RCC 7860 (cell line): ENCODE measurements at places on chromosomes 5 and 9.

- DNase-seq: peak; percentile 45
Observed at GRCh38 chr5:16935231-16936149, 598 bp downstream of the MYO10 start.

DNA sequence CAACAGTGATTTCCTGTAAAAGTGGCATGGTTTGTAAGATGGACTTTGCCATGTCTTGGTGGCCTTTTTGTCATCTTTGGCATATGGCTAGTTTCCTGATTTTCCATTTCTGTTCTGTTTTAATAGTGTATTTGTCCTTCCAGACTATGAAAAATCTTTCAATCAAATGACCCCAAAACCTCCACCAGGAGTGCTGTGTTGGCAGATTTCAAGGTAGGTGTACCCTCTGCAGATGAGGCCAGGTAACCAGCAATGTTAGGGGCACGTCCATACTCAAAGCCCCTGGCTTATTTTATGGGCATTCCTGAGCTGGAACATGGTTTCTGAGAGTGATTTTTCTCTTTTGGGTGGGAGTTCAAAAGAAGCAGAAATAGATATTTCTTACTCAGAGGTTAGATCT is 15.2 kb upstream of the MAP1B start:
- no peak for DNase-seq

GRCh38 chr5:38263983-38264382 is 5.6 kb downstream of the EGFLAM start:
- DNase-seq: no peak

DNA sequence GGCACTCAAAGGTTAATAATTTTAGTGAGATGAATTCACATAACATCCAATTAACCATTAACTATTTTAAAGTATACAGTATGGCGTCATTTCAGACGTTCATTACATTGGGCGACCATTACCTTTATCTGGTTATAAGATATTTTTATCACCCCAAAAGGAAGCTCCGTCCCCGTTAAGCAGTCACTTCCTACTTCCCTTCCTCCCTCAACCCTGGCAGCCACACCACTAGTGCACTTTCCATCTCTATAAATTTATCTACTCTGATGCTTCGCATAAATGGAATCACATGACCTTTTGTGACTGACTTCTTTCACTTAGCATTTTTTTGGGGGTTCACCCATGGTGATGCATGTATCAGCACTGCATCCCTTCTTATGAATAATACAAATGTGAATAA is 168.3 kb upstream of the PUM3 start:
- no peak for DNase-seq

DNA sequence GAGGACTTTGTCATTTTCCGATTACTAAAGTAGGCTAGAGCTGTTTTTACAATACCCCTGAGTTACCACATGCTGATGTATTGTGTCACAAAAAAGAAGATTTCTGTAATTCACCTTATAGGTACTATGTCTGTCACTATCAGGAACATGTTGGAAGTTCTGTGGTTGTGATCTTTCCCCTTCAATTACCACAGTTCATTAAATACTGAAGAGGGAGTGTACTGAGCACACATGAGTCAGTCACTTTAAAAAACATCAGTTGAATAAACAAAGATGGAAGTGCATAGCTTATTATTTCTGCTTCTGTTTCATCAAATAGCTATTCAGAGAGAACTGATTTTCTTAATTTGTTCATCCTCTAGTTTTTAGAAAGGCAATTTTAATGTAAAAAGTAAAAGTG is 31.7 kb downstream of the AP3S1 start:
- DNase-seq: no peak

- no peak for DNase-seq
Observed at GRCh38 chr9:113461285-113461684, 2.2 kb upstream of the RGS3 start.

GRCh38 chr5:95791751-95792150 is 30.8 kb downstream of the GLRX start:
- DNase-seq: no peak

DNA sequence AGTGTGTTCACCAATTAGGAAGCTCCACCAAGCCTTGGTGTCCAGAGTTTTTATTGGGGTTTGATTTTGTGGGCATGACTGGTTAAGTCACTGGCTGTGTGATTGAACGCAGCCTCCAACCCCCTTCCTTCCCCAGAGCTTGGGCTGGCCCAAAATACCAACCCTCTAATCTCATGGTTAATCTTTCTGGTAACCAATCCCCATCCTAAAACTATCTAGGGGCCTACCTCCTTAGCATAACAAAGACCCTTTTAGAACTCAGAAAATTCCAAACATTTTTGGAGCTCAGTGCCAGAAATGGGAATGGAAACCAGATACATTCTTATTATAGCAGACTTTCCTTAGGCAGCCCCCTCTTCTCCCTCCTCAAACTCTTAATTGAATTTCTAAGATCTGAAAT is 35.9 kb upstream of the HRH2 start:
- DNase-seq: no peak

- DNase-seq: no peak
Observed at GRCh38 chr5:171676286-171676944, 109.2 kb upstream of the SMIM23 start.

DNA sequence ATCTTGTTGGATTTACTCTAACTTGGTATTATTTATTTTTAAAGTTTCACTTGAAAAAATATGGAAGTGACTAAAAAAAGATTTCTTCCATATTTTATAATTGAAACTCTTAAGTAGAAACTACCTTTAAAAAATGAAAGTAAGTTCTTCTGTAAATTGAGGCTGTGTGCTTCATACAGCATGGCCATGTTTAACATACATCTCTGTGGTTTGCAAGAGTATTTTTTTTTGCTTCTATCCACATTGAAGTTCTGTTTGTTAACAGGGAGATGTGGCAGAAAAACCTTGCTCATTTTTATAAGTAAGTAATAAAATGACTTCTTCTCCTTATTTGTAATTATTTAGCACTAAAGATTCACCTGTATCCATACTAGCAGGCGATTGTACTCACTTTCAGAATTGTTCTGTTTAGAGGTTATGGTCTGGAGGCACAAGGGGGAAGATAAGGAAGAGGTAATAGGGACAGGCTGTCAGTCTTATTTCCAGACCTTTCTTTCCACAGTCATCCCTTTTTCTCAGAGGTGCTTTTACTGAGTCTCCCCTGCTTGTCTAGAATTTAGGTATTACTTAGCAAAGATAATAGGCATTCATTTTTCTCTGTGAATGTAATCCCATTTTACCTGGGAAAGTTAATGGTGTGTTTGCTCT is 16.0 kb downstream of the FYB1 start:
- DNase-seq: no peak

DNA sequence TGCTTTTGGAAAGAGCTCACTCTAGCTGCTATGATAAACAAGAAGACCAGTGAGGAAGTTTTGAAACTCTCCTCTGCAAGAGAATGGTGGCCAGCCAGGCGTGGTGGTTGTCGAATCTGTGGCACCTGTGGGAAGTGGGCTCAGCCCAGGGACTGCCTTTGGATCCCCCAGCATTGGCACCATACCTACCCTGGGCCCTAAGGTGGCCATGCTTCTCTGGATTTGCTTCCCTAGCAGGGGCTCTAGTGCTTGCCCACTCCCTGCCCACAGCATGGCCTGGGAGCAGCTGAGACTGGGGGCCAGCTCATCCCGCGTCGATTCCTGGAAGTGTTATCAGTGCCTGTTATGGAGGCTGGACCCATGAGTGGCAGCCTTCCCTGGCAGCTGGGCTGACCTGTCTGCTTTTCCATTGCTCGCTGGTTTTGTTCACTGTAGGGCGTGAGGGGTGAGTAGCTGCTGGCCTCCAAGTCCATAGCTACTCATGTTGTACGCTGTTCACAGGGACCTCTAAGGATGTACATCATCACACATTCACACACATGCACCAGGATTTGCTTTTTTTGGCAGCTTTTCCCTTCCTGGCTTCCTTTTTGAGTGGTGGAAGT is 2.3 kb downstream of the SLC22A4 start:
- no peak for DNase-seq

DNA sequence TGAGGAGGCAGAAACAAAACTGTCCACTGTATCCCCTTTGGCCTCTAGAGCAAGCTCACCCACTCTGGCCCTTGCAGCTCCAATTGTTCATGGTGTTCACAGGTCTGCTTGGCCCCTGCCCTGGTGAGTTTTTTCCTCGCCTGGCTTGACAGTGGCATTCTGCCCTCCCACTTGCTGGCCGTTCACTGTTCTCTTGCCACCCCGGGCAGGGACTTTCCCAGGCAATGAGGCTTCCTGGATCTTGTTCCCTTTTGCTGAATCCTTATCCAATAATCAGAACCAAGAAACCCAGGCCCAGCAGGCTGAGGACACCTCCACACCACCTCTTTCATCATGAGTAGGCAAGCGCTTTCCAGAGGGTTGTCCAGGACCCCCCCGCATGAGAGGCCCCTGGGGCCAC is 31.2 kb downstream of the ZNF618 start:
- peak; percentile 36 for DNase-seq

GRCh38 chr5:68418201-68418600 is 202.6 kb downstream of the PIK3R1 start:
- no peak for DNase-seq

GRCh38 chr5:116032094-116032517 is at the start of gene ARL14EPL:
TSS of gene ARL14EPL (plus strand) at chr5:116032472. CDS start at chr5:116051466, 18,994 bp downstream.
- peak; percentile 99 for DNase-seq

DNA sequence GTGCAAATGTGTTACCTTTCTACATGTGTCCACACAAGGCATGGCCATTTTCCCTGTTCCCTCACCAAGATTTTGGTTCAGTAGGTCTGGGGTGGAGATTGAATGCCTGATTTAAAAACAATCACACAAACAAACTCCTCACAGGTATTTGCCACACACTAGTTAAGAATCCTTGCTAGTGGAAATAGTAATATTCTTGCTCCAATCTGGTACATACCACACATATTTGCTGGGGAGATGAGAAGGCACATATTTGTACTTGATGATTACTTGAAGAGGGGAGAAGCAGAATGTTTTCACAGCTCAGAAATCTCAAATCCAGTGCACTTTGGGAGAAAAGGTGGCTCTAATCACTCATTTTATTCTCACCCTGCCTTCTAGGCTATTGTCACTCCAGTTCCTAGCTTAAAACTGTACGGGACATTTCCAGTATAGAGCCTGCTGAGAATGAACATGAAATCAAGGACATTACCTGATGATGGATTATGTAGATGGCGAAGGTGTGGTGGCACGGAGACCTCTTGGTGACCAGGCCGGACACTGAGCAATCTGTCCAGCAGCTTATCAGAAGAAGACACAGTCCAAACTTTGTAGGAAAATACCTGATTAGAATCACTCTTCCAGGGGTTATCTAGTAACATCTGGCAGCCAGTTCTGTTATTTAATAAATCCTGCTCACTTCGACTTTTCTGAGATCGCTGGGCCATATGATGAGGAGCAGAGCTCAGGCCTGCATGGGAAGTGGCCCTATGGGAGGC is 116.1 kb upstream of the IL6ST start:
- DNase-seq: no peak

GRCh38 chr5:54905942-54906537 is 79.4 kb downstream of the ESM1 start:
- peak; percentile 9 for DNase-seq

GRCh38 chr9:116945817-116946216 is 258.7 kb downstream of the TRIM32 start:
- no peak for DNase-seq

DNA sequence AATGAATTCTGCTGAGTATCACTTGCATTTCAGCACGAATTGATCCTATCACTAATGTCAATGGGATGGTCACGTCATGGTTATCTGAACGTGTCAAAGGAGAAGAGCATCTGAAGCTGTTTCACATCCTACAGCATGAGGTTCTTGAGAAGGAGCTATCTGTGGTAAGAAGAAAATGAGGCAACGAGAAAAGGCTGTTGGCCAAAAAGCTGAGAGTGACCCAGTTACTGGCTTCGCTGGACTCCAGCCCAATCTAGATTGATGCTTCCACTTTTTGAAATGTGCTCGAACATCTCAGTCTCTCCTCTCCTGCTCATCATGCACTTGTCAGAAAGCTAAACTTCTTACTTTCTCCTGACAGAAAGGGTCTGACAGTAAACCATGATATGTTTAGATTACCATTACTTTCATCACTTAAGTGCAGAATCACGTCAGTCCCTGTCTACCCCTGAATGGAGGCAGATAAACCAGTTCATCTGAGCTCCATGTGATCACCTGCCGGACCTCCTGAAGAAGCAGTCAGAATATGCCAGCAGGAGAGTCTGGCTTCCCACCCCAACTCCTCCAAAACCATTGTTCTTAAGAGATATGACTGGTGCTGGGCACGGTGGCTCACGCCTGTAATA is 22.5 kb downstream of the MGAT1 start:
- no peak for DNase-seq
